ENCODE measurements at places on chromosomes 2 and 18. TPM values are rescaled to one million over a fixed set of nuclear protein-coding genes. Genes with fewer than 3 reads are reported as not detected.

The MLPH gene
- total RNA-seq: 121 TPM

The IL36G gene
- total RNA-seq: 0.24 TPM

The ANKRD36B gene
- total RNA-seq: 20.2 TPM

The KRTCAP3 gene
- 0.48 TPM for total RNA-seq

The RMC1 gene
- total RNA-seq: 19.4 TPM

The ADGRF3 gene
- under 0.01 TPM for total RNA-seq

The GPBAR1 gene
- not detected for total RNA-seq

The CAPN14 gene
- 0.96 TPM for total RNA-seq

The HOXD4 gene
- 7.2 TPM for total RNA-seq

The RTP5 gene
- total RNA-seq: not detected

The DSG4 gene
- not detected for total RNA-seq

The SULT1C4 gene
- not detected for total RNA-seq

The SLC9A4 gene
- not detected for total RNA-seq

The VIT gene
- total RNA-seq: 2.9 TPM

The LYPD6B gene
- total RNA-seq: 21.6 TPM

The LPIN2 gene
- total RNA-seq: 10.8 TPM

The KIF5C gene
- 0.12 TPM for total RNA-seq

The BAZ2B gene
- 24.1 TPM for total RNA-seq

The REG3G gene
- total RNA-seq: not detected

The DARS1 gene
- 201 TPM for total RNA-seq

The LINC00305 gene
- not detected for total RNA-seq

The NYAP2 gene
- not detected for total RNA-seq

The C1QL2 gene
- total RNA-seq: not detected

The ASB18 gene
- not detected for total RNA-seq

The CEBPZ gene
- total RNA-seq: 67.9 TPM

The SLC16A14 gene
- total RNA-seq: not detected

All from RPMI7951 (cell line).